ENCODE measurements at places on chromosomes 16 and 17. TPM values are rescaled to one million over a fixed set of nuclear protein-coding genes. Genes with fewer than 3 reads are reported as not detected.
A peak's percentile ranks its signal among the peaks of the same experiment; 100 is the strongest.

GRCh38 chr16:4979736-4980660, 21.9 kb downstream of the SEC14L5 start:
- DNase-seq = no peak

DNA sequence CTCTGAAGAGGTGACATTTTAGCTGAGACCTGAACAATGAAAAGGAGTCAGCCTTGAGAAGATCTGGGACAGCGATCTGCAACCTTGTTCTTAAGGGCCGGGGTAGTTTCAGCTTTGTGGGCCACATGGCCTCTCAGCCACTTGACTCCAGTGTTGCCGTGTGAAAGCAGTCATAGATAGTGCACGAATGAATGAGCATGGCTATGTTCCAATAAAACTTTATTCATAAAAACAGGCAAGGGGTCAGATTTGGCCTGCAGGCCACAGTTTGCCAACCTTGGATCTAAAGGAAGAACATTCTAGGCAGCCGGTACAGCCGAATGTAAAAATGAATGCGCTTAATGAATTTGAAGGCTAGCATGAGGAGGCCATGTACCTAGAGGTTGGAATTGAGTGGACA, 83.5 kb downstream of the ABCC6 start:
- DNase-seq = no peak

KCNAB3 gene
- 9.9 TPM for total RNA-seq

- DNase-seq = no peak
Measured at GRCh38 chr16:84404936-84405639, 36.8 kb downstream of the ATP2C2 start.

GRCh38 chr16:81163671-81164070, 67.5 kb upstream of the GCSH start:
- no peak for DNase-seq

ERI2 gene
- total RNA-seq = 14.2 TPM

DNA sequence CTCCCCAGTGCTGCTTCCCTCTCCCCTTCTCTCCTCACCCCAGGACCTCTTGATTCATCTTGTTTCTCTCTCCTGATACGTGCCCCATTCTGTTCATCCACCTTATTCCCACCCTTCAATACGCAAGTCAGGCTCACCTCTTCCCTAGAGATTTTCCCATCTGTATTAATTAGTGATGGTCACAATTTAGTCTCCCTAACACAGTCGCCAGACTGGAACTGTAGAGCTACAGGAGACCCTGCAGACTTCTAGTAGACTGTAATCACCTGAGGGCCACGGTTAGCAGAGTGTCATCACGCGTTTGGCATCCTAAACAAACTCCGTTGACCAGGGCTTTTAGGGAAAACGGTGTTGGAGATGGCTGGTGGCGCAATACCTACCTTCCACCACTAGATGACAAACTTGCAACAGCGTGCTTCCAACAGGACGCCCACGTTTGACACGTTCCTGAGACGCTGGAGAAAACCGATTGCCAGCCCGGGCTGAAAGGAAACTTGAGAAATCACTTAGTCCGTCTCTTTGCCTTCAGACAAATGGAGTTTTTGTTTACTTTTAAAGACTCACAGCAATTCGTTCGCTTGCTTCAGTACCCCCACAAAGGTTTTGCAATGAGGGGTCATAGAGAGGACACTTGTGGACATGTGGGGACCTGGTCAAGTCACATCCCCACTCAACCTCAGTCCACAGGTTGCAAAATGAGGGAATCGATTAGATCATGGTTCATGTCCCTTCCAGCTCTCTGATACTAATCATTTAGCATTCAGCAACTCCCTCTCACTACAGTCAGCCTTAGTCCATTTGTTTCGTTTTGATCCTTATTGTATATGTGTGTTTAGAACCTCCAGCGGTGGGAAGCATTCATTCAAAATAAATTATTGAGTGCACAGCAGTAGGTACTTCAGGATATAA, 20.6 kb downstream of the MYL4 start:
- DNase-seq = peak; percentile 60

SERPINF2 gene
- total RNA-seq = 0.41 TPM

SLC12A3 gene
- total RNA-seq = not detected

KRTAP16-1 gene
- not detected for total RNA-seq

DNA sequence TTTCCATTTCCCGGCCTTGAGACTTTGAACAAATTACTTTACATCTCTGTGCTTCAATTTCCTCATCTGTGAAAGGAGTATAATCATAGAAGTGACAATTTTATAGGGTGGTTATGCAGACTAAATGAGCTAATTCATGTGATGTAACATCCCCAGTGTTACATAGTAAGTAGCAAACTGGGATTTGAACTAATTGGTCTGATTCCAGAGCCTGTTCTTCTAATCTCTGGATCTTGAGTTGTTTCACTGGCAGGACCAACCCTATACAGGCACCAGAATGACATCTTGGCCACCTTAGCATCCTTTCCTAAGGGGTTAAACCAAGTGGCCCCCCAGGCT, 77.7 kb downstream of the AATF start:
- DNase-seq = no peak
